ENCODE measurements at places on chromosomes 11 and 22. TPM values are rescaled to one million over a fixed set of nuclear protein-coding genes. Genes with fewer than 3 reads are reported as not detected.

LTBP3 gene
- 46.8 TPM for total RNA-seq

- no peak for DNase-seq
Observed at GRCh38 chr11:44506375-44507016, 59.0 kb upstream of the CD82 start.

- no peak for DNase-seq
Observed at GRCh38 chr11:9701799-9702198, 37.9 kb downstream of the SWAP70 start.

DNA sequence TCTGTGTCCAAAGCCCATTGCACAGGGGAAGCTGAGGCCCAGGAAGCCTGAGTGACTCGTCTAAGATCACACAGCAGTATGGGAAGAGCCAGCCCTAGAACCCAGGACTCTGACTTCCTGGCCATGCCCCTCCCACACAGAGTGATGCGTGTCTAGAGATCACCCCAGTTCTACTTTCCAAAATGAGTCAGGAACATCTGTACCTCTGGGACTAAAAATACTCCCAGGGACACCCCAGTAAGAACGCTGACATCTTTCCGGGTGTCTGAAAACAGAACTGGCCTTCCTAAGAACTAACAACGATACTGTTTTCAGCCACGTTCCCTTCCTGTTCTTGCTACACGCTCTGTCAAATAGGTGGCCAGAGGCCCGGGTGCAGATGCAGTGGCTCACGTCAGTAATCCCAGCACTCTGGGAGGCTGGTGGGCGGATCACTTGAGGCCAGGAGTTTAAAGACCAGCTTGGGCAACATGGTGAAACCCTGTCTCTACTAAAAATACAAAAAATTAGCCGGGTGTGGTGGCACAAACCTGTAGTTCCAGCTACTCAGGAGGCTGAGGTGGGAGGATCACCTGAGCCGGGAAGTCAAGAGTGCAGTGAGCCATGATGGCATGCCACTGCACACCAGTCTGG, 21.7 kb upstream of the PDGFB start:
- peak; percentile 49 for DNase-seq

GRCh38 chr11:96706761-96707160, 316.9 kb downstream of the JRKL start:
- no peak for DNase-seq

DNA sequence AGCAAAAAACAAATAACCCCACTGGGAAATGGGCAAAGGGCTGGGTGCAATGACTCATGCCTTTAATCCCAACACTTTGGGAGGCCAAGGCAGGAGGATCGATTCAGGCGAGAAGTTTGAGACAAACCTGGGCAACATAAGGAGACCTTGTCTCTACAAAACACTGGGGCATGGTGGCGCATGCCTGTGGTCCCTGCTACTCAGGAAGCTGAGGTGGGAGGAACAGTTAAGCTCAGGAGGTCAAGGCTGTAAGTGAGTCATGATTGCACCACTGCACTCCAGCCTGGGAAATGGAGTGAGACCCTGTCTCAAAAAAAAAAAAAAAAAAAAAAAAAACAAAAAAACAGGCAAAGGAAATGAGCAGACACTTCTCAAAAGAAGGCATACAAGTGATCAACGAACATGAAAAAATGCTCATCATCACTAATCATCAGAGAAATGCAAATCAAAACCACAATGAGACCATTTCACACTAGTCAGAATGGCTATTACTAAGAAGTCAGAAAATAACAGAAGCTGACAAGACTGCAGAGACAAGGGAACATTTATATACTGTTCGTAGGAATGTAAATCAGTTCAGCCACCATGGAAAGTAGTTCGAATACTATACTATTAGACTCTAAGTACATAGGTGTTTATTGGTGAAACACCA, 48.2 kb upstream of the SMCO4 start:
- DNase-seq: no peak

DNA sequence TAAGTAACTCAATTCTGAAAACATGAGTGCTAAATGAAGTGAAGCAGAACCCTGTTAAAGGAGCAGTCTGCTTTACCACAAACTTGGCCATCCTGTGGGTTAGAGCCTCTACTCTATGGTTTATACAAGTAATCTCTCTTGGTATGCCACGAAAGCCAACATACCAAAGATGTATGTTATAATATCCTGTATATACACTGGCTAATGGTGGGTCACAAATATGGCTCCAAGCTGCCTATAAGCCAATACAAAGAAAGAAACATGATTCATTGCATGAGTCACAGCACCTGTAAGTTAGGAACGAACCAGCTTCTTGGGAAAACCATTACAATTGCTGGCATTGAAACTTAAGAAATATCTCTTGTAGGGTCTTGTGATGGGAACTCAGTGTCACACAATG, 16.1 kb downstream of the XRRA1 start:
- DNase-seq: peak; percentile 79
